ENCODE measurements at places on chromosomes 12 and 14.

DNA sequence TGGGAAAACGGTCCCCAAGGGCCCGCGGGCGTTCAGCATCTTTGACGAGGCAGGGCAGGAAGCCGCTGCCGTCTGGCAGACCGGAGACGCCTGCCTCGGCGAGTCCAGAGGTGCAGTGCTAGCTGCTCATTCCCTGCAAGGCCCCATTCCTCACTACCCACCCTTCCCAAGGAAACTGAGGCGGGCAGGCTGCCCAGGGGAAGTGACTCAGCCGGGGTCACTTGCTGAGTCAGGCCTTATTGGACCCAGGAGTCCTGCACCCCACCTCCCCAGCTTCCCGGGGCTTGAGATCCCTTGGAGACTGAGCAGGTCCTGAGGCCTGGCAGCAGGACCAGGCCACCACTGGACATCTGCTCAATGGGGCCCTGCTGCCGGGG is 3.7 kb downstream of the SH2B3 start:
- DNase-seq: no peak

GRCh38 chr14:32324601-32325000 is 4.5 kb upstream of the AKAP6 start:
- DNase-seq: no peak

DNA sequence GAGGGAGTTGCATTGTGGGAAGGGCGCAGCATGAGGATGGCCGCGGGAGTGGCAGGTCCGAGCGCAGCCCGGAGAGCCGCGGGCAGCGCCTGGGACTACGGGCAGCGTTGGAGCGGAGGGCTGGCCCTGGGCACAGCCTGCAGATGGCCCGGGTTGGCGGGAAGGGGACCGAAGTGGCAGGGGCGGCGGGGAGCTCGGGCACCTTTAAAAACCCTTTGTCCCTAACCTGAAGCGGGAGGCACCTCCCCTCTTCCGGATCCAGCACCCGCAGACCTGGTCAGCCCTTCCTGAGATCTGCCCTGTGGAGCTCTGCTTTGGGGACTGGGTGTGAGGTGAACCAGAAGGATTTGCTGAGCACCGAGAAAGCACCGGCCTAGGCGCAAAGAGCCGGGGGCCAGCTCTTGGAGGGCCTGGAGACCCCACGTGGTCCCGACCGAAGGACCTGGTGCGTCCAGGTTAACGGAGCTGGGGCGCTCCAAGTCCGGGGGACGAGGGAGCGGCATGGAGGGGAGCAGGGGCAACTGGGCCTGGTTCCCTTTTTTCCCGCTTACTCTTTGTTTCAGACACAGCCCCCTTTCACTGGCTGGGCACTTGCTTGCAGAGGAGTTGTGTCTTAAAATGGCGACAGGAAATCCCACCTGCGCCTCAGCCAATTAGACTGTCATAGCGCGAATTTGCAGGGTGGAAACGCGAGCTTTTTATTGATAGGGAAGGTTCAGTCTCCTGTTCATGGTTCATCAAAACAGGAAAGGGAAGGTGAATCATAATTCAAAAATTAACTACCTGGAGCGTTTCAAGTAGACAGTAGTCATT is 792 bp upstream of the SLC38A1 start:
- peak; percentile 15 for DNase-seq

DNA sequence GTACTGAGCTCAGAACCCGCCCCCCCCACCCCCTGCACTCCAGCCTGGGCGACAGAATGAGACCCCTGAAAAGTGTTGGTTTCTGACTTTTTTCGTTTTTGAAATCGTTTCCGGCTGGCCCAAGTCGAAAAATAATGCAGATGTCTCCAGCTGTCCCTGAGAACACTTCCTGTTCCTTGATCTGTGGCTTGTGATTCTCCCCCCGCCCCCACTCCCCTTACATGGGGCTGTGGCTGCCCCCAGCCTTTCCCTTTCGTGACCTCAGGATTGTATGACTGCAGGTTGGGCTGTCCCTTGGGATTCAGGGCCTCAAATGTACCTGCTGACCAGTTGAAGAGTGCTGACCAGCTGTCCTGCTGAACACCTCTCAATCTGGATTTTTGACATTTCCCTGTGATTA is 34.1 kb downstream of the NOC4L start:
- no peak for DNase-seq

GRCh38 chr14:59428581-59429012 is 36.6 kb downstream of the GPR135 start:
- DNase-seq: no peak

DNA sequence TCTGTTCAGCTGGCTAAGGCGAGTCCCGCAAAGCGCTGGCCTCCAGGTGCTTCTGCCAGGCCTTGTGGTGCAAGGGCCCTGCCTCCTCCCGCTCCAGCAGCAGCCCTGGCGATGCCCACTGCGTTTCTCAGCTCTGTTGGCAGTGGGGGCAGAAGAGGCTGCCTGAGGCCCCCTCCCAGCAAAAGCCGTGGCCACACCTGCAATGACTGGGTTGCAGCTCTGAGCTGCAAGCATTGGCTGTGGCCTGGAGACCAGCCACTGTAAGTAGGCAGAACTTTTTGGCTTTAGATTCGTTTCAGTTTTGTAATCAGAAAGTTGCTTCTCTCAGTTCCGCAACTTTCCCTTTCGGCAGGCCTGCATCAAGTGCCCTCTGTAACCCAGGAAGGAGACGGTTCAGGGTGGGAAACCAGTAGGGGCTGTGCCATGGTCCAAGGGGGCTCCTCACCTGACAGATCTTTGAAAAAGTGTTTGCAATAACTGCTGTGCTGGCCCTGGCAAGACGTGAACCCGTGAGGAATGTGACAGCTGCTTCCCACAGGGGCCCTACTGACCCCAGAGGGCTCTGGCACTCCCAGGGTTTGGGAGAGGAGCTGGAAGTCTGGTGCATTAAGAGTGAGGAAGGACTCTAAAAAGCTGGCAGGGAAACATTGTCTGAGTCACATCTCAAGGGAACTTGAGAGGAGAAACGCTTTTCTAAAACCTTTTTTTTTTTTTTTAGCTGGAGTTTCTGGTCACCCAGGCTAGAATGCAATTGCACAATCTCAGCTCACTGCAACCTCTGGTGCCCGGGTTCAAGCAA is 54.5 kb upstream of the MAX start:
- DNase-seq: peak; percentile 26

DNA sequence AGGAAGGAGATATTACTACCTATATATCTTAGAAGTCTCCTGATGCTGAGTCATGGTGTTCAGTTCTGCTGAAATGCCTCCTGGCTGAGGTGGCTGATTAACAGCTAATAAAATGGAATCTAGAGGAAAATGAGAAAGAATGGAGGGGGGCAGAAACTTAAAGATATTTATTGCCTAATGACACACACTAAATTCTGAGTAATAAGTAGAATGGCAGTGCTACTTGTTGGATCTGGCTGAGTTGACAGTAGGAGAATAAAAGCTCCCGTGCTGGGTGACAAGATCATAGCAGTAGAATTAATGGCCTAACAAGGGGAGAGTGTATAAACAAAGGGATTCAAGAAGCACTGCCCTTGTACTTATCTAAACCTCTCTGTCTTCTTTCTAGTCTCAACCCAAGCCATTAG is 137.5 kb downstream of the CNTN1 start:
- no peak for DNase-seq

DNA sequence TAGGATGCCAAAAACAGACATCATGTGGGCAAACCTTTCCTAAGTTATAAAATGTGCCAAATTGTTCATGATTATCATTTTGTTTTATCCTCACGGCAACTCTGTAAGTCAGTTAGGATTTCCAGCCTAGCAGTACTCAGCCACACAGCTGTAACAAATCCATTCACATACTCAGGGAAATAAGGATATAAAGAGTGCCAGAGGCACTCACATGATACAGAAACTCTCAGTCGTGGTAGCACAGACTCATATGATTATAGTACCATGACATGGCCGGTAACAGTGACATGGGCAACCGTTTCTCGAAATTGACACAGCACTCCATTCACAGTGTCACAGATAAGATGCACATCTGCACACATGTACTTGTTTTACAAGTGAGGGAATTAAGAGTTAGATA is 344.2 kb downstream of the LRIG3 start:
- no peak for DNase-seq

DNA sequence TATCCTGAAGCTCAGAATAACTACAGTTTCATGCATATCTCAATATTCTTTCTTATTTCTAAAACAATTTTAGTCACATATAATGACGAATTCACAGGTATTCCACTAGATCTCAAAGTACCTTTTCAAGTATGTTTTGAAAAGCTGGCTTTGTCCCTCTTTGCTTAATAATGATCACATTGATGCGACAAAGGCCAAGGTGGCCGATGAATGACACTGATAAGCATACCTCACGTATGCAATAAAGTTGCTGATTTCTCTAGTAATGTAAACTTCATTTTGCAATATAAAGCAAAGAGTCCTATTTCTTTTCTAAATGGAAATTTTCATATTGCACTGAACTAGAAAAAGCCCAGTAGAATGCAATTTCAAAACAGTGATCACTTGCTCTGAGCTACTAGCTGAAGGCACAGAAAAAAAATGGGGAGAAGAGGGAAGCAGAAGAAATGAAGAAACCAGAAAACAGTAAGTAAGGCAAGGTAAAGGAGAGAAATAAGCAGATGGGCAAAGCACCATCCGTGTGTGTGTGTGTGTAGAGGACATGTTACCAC is 29.3 kb downstream of the FGD6 start:
- no peak for DNase-seq

- DNase-seq: no peak
Measured at GRCh38 chr12:130706885-130707570, 9.1 kb downstream of the RIMBP2 start.

GRCh38 chr14:60514378-60514740 is 5.4 kb downstream of the SIX6 start:
- no peak for DNase-seq

DNA sequence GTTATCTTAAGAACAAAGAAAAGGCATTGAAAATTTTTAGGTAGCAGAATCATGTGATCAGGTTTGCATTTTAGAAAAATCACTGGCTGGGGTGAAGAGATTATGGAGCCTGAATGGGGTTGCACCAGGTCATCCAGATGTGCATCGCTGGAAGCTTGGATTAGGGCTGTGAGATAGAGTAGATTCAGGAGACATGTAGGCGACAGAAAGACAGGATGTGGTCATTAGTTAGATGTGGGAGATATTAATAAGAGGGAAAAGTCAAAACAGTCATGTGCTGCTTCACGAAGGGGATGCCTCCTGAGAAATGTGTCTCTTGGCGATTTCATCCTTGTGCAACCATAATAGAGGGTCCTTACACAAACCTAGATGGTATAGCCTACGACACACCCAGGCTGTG is 25.1 kb downstream of the TEAD4 start:
- DNase-seq: no peak

DNA sequence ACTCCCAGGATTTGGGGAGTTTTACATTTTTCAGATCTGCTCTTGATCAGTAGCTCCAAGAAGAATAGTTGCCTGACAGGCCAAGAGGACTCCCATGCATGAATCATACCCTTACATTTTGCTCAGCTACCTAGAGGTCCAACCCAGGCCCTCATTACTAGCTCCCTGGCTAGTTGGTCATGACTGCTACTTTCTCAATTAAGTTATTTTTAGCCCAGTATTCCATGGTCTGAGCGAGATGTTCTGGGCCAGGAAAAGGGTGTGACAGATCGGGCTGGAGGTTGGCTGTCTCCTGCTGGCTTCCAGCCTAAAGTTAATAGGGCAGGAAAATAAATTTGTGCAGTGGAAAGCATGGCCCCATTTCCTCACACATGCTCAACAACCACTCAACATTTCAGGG is 379.2 kb downstream of the GRIN2B start:
- no peak for DNase-seq

- DNase-seq: no peak
Measured at GRCh38 chr14:84707830-84708229, 822.1 kb upstream of the FLRT2 start.

- DNase-seq: no peak
Measured at GRCh38 chr14:75510547-75510946, 11.7 kb upstream of the BATF start.

- DNase-seq: no peak
Measured at GRCh38 chr14:46653031-46653755, 1.6 kb upstream of the RPL10L start.

DNA sequence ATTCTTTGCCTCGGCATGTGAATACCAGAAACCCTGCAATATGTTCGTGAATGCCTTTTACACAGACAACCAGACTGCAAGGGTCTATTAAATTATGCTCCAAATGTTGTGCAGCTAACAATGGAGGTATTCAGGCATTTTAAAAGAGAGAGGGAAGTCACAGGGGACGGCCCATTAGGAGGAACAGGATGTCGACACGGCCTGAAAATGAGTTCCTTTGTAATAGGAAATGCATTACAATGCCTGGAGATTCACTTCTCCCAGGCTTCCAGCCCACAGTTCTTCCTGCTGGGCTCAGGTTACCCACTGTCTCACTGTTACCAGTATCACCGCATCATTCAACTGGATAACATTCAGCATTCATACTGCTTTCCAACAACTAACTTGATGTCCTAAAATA is 2.5 kb downstream of the DUSP6 start:
- DNase-seq: no peak

DNA sequence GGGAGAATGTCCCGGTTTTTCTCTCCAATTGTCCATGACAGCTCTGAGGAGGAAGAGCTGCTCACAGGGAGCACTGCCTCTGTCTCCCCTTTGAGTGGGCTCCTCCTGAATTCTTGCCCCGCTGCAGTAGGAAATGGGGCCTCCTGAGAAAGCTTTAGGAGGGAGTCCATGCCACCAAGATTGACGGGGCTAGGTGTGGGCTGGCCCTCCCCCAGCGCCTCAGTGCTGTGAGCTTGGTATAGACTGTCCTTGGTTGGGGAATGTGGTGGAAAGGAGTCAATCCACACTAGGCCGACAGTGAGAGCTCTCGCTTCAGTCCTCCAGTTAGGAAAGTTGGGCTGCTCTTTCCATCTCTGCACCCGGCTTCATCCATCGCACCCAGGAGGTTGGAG is 23.4 kb upstream of the CTDSP2 start:
- DNase-seq: no peak

DNA sequence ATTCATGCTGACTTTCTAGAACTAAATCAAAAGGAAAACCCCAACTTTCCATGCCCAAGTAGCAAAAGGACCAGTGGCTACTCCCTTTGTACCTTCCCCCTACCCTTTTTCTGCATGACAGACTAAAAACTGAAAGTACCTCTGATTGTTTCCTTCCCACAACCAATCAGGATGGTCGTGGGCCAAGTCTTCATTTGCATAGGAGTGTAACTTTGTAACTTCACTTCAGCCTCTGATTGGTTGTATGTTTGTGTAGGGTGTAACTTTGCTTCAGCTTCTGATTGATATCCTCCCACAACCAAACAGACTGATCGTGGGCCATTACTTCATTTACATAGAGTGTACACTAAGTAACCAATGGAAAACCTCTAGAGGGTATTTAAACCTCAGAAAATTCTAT is 96.5 kb downstream of the DENND5B start:
- no peak for DNase-seq

DNA sequence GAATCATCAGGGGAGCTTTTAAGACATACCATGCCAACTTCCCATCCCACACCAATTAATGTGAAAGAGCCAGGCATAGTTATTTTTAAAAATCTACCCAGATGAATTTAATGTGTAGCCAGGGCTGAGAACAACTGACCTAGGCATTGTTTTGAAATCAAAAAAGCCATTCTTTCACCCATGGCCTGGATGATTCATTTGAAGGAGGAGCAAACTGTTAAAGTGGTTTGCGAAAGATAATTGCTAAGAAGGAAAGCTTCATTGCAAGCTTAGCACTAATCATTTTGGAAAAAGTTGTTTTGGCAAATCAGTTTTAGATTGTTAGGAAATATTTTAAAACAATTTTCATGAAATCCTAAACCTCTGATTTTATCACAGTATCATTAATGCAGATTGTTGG is 2.1 kb upstream of the GTSF1 start:
- no peak for DNase-seq

GRCh38 chr12:50232206-50232605 is 51.1 kb downstream of the LIMA1 start:
- DNase-seq: no peak
